ENCODE measurements at places on chromosomes 11 and 22. TPM values are rescaled to one million over a fixed set of nuclear protein-coding genes. Genes with fewer than 3 reads are reported as not detected.

Gene PAK1
- 23.2 TPM for total RNA-seq

Gene DDIAS
- 1.3 TPM for total RNA-seq

Gene ZBTB16
- 236 TPM for total RNA-seq

GRCh38 chr22:16953206-16954059 lies 54.6 kb downstream of the GAB4 start:
- H3K27ac ChIP-seq = no peak overlapping the region
- H3K27me3 ChIP-seq = no peaks in the 10 kb centered on the region
- no peak for DNase-seq
- no peaks in the 10 kb centered on the region for H3K36me3 ChIP-seq
- no peak overlapping the region for H3K4me3 ChIP-seq
- H3K4me1 ChIP-seq = no peaks in the 10 kb centered on the region

- H3K36me3 ChIP-seq = no peaks in the 10 kb centered on the region
- H3K4me1 ChIP-seq = no peaks in the 10 kb centered on the region
- H3K27ac ChIP-seq = no peak overlapping the region
- no peak for DNase-seq
Measured at GRCh38 chr11:86360775-86361395, 13.8 kb upstream of the CCDC81 start.

GRCh38 chr11:96986516-96986915 lies 596.7 kb downstream of the JRKL start:
- H3K27me3 ChIP-seq = no peaks in the 10 kb centered on the region
- H3K36me3 ChIP-seq = no peaks in the 10 kb centered on the region
- no peaks in the 10 kb centered on the region for H3K4me1 ChIP-seq
- H3K27ac ChIP-seq = no peak overlapping the region

GRCh38 chr11:13291800-13292199 lies 14.2 kb downstream of the BMAL1 start:
- no peak for DNase-seq
- no peaks in the 10 kb centered on the region for H3K36me3 ChIP-seq
- no peak overlapping the region for H3K4me3 ChIP-seq

Gene PLAAT5
- 61.9 TPM for total RNA-seq

Gene TCF20
- total RNA-seq = 36.1 TPM

DNA sequence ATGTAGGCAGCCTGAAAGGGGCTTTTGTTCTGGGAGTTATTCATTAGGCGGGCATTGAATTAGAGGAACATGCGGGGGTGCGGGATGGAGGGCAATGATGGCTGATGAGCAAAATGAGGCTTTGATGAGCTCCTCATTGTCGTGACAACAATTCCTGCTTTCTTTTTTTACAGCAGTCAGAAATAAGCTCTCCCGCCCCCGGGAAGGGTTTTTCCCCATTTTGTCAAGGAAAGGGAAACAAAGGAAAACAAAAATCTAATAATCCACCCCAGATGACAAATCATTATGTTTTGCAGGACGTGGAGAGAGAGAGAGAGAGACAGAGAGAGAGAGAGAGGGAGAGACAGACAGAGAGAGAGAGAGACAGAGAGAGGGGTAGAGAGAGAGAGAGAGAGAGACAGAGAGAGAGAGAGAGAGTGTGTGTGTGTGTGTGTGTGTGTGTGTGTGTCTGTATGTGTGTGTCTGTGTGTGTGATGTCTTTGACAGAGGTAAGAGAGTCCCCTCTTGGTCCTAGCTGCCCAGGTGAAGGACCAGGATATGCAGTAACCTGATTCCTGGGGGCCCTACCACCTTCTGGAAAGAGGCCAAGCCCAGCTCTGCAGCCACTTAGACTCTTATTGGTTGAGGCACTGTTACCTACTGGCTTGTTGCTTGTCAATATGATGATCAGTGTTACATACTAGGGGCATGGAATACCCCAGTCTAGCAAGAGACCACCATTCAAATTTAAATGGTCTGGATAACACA lies 46.7 kb upstream of the PARVA start:
- no peaks in the 10 kb centered on the region for H3K36me3 ChIP-seq
- H3K27me3 ChIP-seq = no peaks in the 10 kb centered on the region
- peak overlapping the region; percentile 42 for H3K27ac ChIP-seq
- no peaks in the 10 kb centered on the region for H3K4me1 ChIP-seq

GRCh38 chr11:36402568-36403170 lies 106.6 kb downstream of the PRR5L start:
- H3K27ac ChIP-seq = no peak overlapping the region
- no peaks in the 10 kb centered on the region for H3K4me1 ChIP-seq
- H3K36me3 ChIP-seq = no peaks in the 10 kb centered on the region
- no peak overlapping the region for H3K4me3 ChIP-seq
- H3K27me3 ChIP-seq = no peaks in the 10 kb centered on the region

- H3K4me3 ChIP-seq = no peak overlapping the region
- no peaks in the 10 kb centered on the region for H3K27me3 ChIP-seq
- no peaks in the 10 kb centered on the region for H3K36me3 ChIP-seq
Measured at GRCh38 chr11:57276971-57277675, 40.1 kb upstream of the APLNR start.

Gene KDM4E
- not detected for total RNA-seq

Gene SLC22A8
- total RNA-seq = not detected

Gene NRXN2
- total RNA-seq = 4.3 TPM

GRCh38 chr11:78332174-78332866 lies 85.3 kb downstream of the GAB2 start:
- no peak overlapping the region for H3K4me3 ChIP-seq
- H3K27ac ChIP-seq = no peak overlapping the region
- H3K36me3 ChIP-seq = no peaks in the 10 kb centered on the region
- H3K4me1 ChIP-seq = no peaks in the 10 kb centered on the region
- DNase-seq = no peak
- H3K27me3 ChIP-seq = no peaks in the 10 kb centered on the region

Measured in breast epithelium (tissue), 4 donors.